HepG2 (cell line): ENCODE measurements at places on chromosomes 16 and 17. TPM values are rescaled to one million over a fixed set of nuclear protein-coding genes. Genes with fewer than 3 reads are reported as not detected.

DNA sequence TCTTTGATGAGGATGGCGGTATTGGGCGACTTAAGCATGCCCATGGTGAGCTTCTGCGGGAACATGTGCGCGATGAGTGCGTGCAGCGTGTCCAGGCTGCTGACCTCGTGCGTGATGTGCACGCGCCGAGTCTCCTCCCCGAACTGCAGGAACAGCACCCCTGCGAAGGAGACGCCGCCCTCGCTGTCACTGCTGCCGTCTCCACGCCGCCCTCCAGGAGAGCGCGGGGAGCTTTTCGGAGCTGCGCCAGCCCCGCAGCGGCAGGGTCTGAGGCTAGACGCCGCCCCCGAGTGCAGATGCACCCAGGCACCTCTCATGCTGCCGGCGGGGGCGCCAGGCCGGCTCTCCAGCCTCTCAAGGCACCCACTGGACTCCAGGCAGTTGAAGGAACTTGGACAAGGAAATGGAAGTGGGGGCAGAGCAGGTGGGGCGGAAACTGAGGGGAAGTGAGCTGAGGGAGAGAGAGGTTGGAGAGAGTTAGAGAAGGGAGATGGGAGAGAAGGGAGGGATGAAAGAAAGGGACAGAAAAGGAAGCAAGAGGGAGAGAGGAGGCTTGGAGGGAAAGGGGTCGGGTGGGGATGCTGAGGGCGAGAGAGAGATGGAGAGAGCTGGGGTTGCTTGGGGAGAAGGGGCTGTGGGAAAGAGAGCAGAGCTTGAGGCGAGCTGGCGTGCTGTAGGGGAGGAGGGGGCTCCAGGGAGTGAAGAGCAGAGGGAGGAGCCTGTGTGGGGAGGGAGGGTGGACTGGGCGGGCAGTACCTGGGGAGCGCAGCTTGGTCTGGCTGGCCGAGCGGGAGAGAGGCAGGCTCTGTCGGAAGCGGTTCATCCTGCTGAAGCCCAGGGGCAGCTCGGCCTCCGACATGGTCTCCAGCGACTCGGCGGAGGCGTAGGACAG, 42.1 kb downstream of the SRCIN1 start:
- H3K4me3 ChIP-seq = no peak overlapping the region
- peaks cover 8% of the 10 kb centered on the region; the same call in 2 of the 3 replicates for H3K27me3 ChIP-seq
- H3K4me1 ChIP-seq = peaks cover 23% of the 10 kb centered on the region
- H3K27ac ChIP-seq = no peak overlapping the region

DNA sequence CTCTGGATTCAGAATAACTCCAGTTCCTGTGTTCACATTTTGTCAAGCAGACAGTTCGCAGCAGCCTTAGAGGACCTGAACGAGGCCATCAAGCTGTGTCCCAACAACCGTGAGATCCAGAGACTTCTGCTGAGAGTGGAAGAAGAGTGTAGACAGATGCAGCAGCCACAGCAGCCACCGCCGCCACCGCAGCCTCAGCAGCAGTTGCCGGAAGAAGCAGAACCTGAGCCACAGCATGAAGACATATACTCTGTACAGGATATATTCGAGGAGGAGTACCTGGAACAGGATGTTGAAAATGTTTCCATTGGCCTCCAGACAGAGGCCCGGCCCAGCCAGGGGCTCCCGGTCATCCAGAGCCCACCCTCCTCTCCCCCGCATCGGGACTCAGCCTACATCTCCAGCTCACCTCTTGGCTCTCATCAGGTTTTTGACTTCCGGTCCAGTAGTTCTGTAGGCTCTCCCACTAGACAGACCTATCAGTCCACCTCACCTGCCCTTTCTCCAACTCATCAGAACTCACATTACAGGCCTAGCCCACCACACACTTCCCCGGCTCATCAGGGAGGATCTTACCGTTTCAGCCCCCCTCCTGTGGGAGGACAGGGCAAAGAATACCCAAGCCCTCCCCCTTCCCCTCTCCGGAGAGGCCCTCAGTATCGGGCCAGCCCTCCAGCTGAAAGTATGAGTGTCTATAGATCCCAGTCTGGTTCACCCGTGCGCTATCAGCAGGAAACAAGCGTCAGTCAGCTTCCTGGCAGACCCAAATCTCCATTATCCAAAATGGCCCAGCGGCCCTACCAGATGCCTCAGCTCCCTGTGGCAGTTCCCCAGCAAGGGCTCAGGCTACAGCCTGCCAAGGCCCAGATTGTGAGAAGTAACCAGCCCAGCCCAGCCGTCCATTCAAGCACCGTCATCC, 25.9 kb downstream of the CYB561 start:
- H3K4me3 ChIP-seq = no peak overlapping the region
- H3K4me1 ChIP-seq = no peaks in the 10 kb centered on the region
- DNase-seq = no peak
- peaks cover 20% of the 10 kb centered on the region for H3K27me3 ChIP-seq
- H3K36me3 ChIP-seq = no peaks in the 10 kb centered on the region

GRCh38 chr17:77371117-77371887, 230.5 kb downstream of the SEC14L1 start:
- 0 out of 2 replicates have a peak, but pooled peaks cover 1% of the 10 kb centered on the region for H3K36me3 ChIP-seq
- H3K27ac ChIP-seq = peak overlapping the region; percentile 71
- no peak overlapping the region for H3K4me3 ChIP-seq
- H3K27me3 ChIP-seq = no peaks in the 10 kb centered on the region
- H3K4me1 ChIP-seq = peaks cover 62% of the 10 kb centered on the region

DNA sequence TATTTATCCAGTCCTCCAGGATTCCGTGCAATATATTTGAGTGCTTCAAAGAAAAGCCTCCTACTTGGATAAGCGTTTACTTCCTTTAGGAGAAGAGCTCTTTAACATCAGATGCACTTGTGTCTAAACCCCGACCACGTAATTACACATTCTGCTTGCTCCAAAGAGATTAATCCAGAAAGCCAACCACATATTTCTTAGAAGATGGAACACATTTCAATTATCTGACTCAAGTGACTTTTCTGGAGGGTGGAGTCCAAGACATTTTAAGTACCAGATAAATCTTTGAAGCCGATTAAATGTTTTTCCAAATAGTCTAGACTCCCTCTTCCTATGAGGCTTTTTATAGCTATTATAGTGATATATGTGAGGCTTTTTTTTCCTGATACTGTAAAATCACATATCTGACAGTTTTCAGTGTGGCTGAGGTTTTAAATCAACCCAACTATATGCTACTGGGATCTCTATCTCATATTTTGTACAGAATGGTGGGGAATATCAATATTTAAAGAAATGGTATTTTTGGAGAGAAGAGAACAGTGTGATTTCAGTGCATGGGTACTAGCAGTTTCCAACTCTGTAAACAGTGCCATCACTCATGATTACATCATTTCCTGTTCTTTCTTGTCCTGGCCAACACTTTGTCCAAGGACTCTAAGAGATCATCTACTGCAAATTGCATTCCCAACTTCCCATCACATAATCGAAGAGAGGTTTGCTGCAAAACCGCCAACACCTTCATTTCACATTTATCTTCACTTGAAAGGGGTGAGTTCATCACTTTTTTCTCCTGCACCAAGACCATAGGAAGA, 192.4 kb upstream of the HSBP1 start:
- no peaks in the 10 kb centered on the region for H3K4me1 ChIP-seq
- H3K36me3 ChIP-seq = no peaks in the 10 kb centered on the region
- no peak for DNase-seq
- no peak overlapping the region for H3K4me3 ChIP-seq
- H3K27ac ChIP-seq = no peak overlapping the region

- no peaks in the 10 kb centered on the region for H3K27me3 ChIP-seq
- H3K27ac ChIP-seq = no peak overlapping the region
- H3K36me3 ChIP-seq = no peaks in the 10 kb centered on the region
- no peak for DNase-seq
- H3K4me1 ChIP-seq = peaks cover 23% of the 10 kb centered on the region
These were observed 22.2 kb downstream of the TBX4 start for GRCh38 chr17:61474235-61474927.

DNA sequence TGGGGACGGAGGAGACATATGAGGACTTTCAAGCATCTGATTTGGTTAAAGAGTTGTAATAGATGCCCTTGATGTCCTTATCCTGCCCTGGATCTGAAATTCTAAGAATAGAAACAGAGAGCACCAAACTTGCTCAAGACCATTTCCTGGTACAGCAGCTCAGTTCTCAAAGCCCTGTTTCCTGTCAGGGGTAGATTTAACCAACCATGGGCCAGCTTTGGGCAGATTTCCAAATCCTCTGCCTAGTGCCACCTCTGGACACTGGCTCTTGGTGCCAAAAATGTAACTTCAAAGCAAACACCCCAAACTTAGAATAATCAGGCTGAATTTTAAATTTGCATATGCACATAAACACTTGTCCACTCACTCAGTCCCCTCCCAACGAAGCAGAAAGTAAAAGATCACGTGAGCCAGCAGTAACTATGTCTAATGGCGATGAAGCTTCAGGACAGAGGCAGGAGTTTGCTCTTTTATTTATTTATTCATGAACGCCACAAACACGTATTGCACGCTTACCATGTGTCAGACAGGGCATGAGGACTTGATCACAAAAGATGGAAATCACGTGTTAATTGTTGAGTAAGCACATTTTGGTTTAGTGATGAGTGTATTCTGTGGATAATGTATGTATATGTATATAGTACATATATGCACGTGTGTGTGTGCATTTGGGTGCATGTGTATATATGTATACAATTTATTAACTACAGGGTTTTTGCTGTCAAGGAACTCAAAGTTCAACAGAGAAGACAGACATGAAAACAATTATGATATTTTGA, 23.1 kb upstream of the SDK2 start:
- H3K27ac ChIP-seq = no peak overlapping the region
- DNase-seq = no peak
- H3K4me1 ChIP-seq = no peaks in the 10 kb centered on the region
- H3K4me3 ChIP-seq = no peak overlapping the region
- H3K27me3 ChIP-seq = 0 out of 3 replicates have a peak, but pooled peaks cover 3% of the 10 kb centered on the region

DNA sequence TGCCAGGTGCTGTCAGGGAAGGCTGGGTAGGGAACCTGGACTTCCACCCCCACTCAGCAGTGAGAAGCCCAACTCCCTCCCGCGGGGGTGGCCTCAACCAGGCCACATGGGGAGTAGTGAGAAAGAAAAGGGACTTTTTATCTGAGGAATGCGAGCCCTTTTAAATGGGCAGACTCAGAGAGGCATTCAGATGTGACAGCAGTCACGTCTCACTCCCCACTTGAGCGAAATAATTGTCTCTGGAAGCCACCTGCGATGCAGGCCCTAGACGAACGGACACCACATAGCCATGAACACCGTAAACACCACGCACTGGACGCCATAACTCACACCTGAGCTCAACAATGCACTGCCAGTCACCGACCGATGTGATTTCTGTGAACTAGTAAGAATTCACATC, 11.9 kb upstream of the CD300E start:
- H3K36me3 ChIP-seq = no peaks in the 10 kb centered on the region
- no peak for DNase-seq
- H3K27me3 ChIP-seq = peaks cover 65% of the 10 kb centered on the region; the same call in 2 of the 3 replicates
- H3K27ac ChIP-seq = no peak overlapping the region

GRCh38 chr17:29107084-29107483, 64.1 kb downstream of the PIPOX start:
- peaks cover 16% of the 10 kb centered on the region for H3K4me1 ChIP-seq
- no peak for DNase-seq
- no peak overlapping the region for H3K4me3 ChIP-seq
- H3K36me3 ChIP-seq = peaks cover 61% of the 10 kb centered on the region; the same call in 2 of the 3 replicates

DNA sequence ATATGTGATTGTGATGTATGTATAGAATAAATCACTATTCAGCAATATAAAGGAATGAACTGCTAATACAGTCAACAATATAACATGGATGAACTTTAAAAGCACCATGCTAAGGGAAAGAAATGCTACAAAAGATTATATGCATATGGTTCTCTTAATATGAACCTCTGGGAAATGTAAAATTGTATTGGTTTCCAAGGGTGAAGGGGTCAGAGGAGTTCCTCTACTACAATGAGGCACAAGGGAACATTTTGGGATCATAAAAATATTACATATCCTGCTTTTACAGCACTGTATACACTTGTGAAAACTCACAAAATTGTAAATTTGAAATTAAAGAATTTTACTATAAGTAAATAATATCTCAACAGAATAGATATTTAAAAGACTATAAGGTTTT, 111.4 kb downstream of the CA10 start:
- H3K4me1 ChIP-seq = no peaks in the 10 kb centered on the region
- no peak overlapping the region for H3K4me3 ChIP-seq
- H3K27ac ChIP-seq = no peak overlapping the region
- no peaks in the 10 kb centered on the region for H3K36me3 ChIP-seq

- H3K27me3 ChIP-seq = no peaks in the 10 kb centered on the region
- H3K4me3 ChIP-seq = no peak overlapping the region
- no peak for DNase-seq
- H3K27ac ChIP-seq = no peak overlapping the region
- peaks cover 19% of the 10 kb centered on the region for H3K4me1 ChIP-seq
These were observed 22.8 kb downstream of the LASP1 start for GRCh38 chr17:38892620-38893019.

DNA sequence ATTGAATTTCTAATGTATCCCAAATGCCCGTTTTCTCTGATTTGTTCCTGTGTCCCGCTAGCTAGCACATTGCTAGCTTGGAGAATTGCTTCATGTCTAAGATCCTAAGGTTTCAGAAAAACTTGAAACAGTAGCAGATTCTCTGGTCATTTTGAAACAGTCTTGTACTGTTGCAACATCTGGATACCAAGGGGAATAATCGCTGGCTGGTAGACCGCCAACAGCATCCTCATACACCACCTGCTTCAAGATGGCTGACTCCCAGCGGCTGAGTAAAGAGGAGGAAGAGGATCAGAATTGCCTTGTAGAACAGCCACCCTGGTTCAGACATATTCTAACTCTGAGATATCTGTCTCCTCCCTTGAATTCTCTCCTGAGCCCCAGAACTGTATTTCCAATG, 226.7 kb upstream of the ELAC2 start:
- H3K27me3 ChIP-seq = no peaks in the 10 kb centered on the region
- no peak overlapping the region for H3K27ac ChIP-seq
- no peaks in the 10 kb centered on the region for H3K4me1 ChIP-seq
- H3K36me3 ChIP-seq = no peaks in the 10 kb centered on the region
- DNase-seq = no peak

DNA sequence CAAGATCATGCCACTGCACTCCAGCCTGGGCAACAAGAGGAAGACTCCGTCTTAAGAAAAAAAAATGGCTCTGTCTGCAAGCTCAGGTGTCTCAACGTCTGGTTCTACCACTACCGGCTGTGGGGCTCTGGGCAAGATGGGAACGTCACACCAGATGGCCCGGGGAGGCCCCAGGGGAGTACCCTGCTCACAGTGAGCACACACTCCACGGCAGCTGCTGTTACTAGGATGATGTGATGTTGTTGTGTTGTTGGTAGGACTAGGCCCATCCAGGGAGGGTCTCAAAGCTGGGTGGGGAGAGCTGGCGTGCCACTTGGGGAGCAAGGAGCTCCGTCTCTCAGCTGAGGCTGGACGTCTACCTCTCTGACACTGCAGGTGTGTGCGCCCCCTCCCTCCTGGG, 9.4 kb upstream of the NPTX1 start:
- peaks cover 74% of the 10 kb centered on the region for H3K27me3 ChIP-seq
- no peak for DNase-seq
- H3K4me3 ChIP-seq = no peak overlapping the region
- H3K4me1 ChIP-seq = peaks cover 3% of the 10 kb centered on the region
- no peaks in the 10 kb centered on the region for H3K36me3 ChIP-seq
- no peak overlapping the region for H3K27ac ChIP-seq

GRCh38 chr16:46996391-46996790, 22.9 kb upstream of the DNAJA2 start:
- H3K27me3 ChIP-seq = no peaks in the 10 kb centered on the region; the same call in 2 of the 3 replicates
- no peak overlapping the region for H3K4me3 ChIP-seq
- no peaks in the 10 kb centered on the region for H3K36me3 ChIP-seq
- H3K27ac ChIP-seq = no peak overlapping the region
- H3K4me1 ChIP-seq = peaks cover 14% of the 10 kb centered on the region

GRCh38 chr16:56324406-56324805, 100.9 kb downstream of the AMFR start:
- no peak overlapping the region for H3K27ac ChIP-seq
- peaks cover 76% of the 10 kb centered on the region for H3K27me3 ChIP-seq
- no peaks in the 10 kb centered on the region for H3K4me1 ChIP-seq
- no peak for DNase-seq
- H3K36me3 ChIP-seq = no peaks in the 10 kb centered on the region

The KRT20 gene
- 0.13 and 0.14 TPM in 2 replicates for total RNA-seq

The HS3ST3B1 gene
- 35.3 and 39.5 TPM in 2 replicates for total RNA-seq

The GSDMA gene
- not detected in 2 replicates for total RNA-seq

The PPP1R27 gene
- total RNA-seq = 0.69 and 1.00 TPM in 2 replicates

The RND2 gene
- total RNA-seq = 0.11 TPM in 2 replicates
